ENCODE measurements at places on chromosomes 7 and 10.

- no peaks in the 10 kb centered on the region for H3K36me3 ChIP-seq
- no peaks in the 10 kb centered on the region for H3K27me3 ChIP-seq
- DNase-seq = no peak
- no peak overlapping the region for H3K27ac ChIP-seq
- no peak overlapping the region for H3K4me3 ChIP-seq
Measured at GRCh38 chr7:139494835-139495579, 11.5 kb upstream of the KLRG2 start.

- H3K4me1 ChIP-seq = no peaks in the 10 kb centered on the region
- H3K27me3 ChIP-seq = peaks cover 30% of the 10 kb centered on the region
- H3K4me3 ChIP-seq = no peak overlapping the region
- H3K36me3 ChIP-seq = no peaks in the 10 kb centered on the region
- no peak for DNase-seq
Measured at GRCh38 chr10:588246-589165, 101.0 kb downstream of the DIP2C start.

- no peak overlapping the region for H3K27ac ChIP-seq
- H3K4me3 ChIP-seq = no peak overlapping the region
- H3K4me1 ChIP-seq = peaks cover 25% of the 10 kb centered on the region
Measured at GRCh38 chr7:28407651-28408050, 4.7 kb upstream of the CREB5 start.

DNA sequence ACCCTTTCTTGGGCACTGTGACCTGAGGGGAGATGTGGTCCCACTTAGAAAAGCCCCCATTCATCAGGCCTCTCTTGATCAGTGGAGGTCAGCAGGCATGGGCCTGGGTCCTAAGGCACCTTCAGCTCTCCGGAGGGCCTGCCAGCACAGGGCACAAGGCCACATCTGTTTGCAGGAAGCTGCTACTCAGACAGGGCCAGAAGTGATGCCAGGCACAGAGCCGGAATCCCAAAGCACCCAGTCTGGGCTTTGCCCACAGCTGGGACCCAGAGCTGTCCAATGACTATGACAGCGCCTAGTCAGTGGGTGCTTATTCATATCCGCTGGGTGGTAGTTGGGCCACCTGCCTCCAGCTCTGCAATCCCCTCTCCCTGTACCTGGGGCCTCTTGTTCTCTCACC is 63.2 kb upstream of the ELN start:
- no peaks in the 10 kb centered on the region for H3K36me3 ChIP-seq
- no peaks in the 10 kb centered on the region for H3K4me1 ChIP-seq
- peaks cover 8% of the 10 kb centered on the region for H3K27me3 ChIP-seq
- no peak for DNase-seq

- DNase-seq = no peak
- no peak overlapping the region for H3K4me3 ChIP-seq
- H3K27ac ChIP-seq = no peak overlapping the region
- peaks cover 2% of the 10 kb centered on the region for H3K4me1 ChIP-seq
Measured at GRCh38 chr10:116892907-116893685, 43.8 kb downstream of the ENO4 start.

DNA sequence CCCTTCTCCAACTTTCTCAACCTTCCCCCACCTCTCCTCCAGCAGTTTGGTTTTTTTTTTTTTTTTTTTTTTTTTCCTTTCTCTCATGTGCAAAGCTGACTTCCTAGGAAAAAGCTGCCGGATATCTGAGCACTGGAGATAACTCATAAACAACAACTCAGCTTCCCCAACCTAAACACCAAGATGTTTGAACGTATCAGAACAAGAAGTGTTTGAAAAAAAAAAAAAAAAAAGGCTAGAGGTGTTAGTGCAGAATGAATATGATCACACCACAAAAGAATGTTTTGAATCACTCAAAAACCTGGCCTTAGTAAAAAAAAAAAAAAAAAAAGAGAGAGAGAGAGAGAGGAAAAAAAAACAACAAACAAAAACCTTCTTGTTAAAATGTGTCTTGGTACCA is 11.2 kb downstream of the GATA3 start:
- DNase-seq = no peak
- H3K27ac ChIP-seq = peak overlapping the region; percentile 85
- peak overlapping the region; percentile 56 for H3K4me3 ChIP-seq
- peaks cover 71% of the 10 kb centered on the region for H3K4me1 ChIP-seq
- no peaks in the 10 kb centered on the region for H3K27me3 ChIP-seq

DNA sequence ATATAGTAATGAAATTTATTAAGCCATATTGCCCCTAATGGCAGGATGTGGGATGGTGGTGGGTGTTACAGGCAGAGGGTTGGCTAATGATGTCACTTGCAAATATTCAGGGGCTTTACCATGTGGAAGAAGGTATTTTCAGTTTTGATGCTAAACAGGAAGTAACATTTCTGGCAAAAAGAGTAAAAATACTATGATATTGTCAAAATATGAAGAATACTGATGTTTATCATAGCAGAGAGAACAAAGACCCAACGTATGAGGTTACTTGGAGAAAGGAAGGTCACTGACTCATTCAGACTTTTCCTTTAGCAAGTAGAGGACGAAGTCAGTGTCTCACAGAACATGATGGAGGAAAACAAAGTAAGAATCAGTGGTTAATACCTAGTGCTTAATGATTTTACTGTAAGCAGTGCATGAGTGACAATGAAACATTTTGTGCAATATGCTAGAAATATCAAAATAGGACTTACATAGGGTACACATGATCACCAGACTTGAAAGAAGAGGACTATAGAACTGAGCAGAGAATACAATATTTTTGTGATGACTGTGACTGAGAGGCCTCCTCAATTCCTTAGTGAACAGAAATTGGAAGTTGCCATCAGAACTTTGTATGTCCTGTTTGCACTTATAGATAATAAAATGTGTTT is 89.7 kb upstream of the STEAP4 start:
- no peak for DNase-seq
- no peaks in the 10 kb centered on the region for H3K4me1 ChIP-seq
- no peaks in the 10 kb centered on the region for H3K27me3 ChIP-seq
- no peak overlapping the region for H3K4me3 ChIP-seq
- H3K36me3 ChIP-seq = no peaks in the 10 kb centered on the region

GRCh38 chr7:142913051-142913450 is 20.5 kb downstream of the TRPV5 start:
- no peak overlapping the region for H3K4me3 ChIP-seq
- no peaks in the 10 kb centered on the region for H3K36me3 ChIP-seq
- H3K4me1 ChIP-seq = no peaks in the 10 kb centered on the region

Data from effector memory CD8-positive, alpha-beta T cell (primary cell).